ENCODE measurements at places on chromosomes 7 and 10.

DNA sequence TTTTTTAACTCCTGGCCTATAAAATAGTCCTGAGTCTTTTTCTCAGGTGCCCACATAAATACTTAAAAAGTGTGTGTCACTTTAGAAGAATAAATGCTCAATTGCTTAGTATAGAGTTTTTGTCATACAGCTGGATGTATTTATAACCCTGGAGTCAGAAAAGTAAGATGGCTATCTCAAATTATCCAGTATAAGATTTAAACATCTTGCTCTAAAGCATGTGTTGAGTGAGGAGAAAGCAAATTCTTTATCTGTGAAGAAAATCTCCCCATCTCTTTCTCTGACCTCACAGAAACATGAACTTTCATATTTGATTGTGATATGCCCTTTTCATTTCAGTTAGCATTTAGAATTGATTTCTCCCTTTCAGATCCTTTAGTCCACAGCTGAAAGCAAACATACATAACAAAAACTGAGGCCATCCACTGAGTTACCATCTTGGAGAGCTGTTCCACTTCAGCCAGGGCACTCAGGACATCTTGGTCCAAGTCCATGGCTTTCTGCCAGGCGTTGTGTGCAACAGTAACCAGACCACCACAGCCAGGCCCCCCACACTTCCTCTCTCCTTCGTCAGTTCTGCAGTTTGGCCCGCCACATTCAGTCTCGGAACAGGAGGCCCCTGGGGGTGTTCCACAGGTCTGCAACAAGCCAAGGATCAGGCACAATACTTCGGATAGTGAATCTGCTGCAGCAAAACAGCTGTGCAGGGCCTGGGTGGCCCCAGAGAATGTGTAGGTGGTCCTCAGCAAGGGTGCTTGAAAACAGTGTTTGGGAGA, 40.9 kb downstream of the DLD start:
- no peak for DNase-seq

GRCh38 chr7:91050677-91051076, 213.6 kb upstream of the FZD1 start:
- no peak for DNase-seq

GRCh38 chr7:111763221-111763801, 201.0 kb upstream of the IMMP2L start:
- no peak for DNase-seq

DNA sequence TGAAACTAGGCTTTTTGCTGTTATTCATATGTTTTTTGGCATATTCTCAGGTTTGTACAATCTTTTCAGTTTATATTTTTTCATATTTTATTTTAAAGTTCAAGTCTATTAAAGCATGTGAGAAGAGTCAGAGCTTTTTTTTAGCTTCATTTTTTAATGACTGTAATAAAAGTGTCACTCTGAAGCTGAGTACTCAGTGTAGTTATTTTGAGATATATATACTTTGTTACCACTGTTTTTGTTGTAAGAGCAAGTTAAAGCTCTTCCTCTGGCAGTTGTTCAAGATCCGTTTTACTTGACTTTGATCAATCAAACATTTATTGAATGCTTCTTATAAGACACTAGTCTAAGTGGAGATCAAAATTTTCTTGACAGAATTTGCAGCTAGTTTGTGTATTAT, 37.5 kb downstream of the CASD1 start:
- no peak for DNase-seq

DNA sequence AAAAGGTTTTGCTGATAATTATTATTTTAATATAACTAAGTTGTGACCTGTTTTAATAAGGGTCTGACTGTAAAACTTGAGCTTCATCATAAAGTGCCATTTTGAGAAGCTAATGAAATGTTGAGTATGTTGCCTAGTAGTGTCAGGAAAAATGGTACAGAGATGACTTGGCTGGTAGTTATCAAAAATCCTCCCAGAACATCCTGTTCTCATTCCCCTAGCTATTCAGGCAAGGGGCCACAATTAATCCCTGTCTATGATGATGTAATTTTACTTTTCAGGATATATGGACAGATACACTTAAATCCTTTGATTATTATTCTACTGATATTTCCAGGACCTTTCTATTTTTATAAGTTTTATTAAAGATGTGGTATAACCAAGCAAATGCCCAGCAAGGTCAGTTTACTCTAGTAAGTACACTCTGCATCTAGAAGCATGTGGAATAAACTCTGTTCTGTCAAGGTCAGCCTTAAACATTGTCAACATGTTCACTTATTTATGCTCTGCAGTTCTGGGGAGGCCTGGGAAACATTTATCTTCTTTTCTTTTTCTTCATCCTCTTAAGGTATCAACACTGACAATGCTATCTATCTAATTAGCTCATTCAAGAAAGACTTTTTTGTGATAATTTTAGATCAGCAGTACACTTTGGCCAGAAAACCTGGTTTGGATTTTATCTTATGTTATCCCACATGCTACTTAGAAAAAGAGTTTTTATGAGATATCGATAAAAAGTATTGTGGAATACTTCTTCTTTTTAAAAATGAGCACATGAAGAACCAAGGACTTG, 32.1 kb downstream of the BTRC start:
- no peak for DNase-seq

DNA sequence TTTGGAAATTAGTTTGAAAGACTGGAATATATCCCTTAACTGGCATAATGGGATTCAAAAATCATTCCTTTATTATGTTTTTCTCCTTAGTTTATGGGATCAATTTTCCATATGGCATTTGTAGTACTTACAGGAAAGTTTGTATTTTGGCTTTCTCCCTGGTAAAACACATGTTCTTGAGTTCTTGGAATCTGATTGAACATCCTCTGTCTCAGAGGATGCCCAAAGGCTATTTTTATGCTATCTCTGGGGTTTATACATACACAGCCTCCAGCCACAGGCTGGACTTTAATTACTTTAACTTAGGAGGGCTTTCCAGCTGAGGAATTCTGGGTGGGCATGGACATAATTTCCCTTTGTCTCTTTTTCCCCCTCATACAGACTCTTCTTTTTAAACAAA, 236.4 kb downstream of the HGF start:
- DNase-seq = no peak

- DNase-seq = no peak
These were observed 6.0 kb upstream of the RSBN1L start for GRCh38 chr7:77690289-77690688.

- DNase-seq = no peak
These were observed 1190.4 kb downstream of the GATA3 start for GRCh38 chr10:9244864-9245263.

DNA sequence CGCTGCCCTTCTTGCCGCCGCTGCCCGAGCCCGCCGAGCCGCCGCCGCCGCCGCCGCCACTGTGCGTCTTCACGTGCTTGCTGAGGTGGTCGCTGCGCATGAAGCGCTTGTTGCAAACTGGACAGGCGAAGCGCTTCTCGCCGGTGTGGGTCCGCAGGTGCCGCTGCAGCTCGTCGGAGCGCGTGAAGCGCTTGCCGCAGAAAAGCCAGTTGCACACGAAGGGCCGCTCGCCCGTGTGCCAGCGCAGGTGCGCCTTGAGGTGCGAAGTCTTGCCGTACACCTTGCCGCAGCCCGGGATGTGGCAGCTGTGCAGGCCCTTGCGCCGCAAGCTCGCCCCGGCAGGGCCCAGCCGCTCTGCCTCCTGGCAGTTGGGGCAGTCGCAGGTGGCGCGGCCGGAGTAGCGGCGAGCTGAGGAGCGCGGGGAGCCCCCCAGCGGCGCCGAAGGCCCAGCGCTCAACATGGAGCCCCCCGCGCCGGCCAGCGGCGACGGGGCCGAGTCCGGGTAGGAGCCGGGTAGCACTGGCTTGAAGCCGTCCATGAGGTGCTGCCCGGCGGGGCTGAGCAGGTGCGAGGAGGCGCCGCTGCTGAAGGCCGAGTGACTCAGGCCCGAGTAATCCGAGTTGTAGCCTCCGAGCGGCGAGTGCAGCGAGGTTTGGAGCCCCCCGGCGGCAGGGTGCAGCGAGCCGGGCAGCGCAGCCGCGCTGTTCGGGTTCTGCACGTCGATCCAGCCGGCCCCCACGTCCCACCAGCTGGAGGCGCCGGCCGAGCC, 2.1 kb downstream of the SP8 start:
- DNase-seq = no peak

DNA sequence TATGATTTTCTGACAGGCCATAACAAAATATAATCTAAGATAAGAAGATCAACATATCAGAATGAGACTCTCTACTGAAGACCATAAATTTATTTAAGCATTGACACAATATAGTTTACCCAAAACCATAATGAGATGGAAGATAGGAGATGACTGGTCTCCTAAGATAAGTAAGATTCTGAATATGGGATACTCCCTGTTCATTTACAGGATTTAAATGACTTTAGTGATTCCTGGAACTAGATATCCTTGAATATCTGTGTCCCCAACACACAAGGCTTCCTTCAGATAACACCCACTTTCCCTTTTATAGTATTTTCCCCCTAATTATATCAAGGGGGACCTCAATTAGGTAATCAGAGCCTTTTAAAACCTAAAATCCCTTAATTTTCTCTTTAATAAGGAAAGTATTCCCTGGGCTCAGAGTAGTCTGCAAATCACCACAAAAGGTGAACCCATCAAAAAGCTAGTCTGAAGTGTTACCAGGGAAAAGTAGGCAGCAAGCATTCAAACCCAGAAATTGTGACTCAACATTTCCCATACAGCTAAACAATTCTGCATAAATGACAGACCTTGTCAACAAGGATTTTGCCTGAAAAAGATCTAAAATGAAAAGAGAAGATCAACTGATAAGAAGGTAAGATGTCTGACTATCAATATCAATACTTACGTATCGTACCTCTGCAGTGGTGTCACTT, 99.9 kb downstream of the CNOT4 start:
- DNase-seq = no peak

Data from stimulated activated CD8-positive, alpha-beta memory T cell treated with anti-CD3 and anti-CD28 coated beads, Interleukin-7, amount 100 ng/mL, for 48 hours (primary cell).